AML-193 (cell line): ENCODE measurements at places on chromosomes 2 and 18.

DNA sequence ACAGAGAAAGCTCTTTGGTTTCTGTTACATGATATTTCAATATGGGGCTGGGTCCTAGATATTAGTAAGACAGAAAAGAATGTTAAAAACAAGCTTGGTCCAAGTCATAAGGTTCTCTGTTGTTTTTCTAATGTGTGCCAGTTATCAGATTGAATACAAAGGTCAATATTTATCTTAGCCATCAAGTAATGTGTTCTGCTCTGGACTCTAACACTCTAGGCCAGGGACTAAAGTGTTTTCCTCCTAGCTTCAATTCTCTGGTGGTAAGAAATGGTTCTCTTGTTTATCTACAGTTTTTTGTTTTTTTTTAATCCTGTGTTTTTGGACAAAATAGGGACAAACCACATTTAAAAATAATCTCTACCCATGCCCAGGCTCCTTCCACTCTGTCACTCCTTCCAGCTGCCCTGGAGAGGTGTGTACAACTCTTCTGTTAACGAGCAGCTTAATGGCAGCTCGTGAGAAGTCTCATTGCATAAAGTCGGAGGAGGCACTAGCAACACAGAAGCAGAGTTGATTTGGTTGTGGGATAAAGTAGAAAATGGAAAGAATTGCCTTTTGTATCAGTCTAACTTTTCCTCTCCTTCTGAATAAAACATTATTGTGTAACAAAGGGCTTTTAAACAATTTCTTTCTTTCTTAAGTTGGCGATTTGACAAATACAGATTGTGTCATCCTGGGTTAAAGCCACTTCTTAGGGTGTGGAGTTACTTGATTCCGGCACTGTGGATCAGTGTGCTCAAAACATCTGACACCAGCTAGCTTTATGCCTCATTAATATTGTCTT lies 8.0 kb upstream of the SESTD1 start:
- DNase-seq: no peak

- DNase-seq: no peak
Measured at GRCh38 chr2:99602476-99602875, 112.7 kb upstream of the REV1 start.

- DNase-seq: no peak
Measured at GRCh38 chr18:26488417-26489009, 59.8 kb downstream of the KCTD1 start.

GRCh38 chr2:54088191-54088634 lies 27.2 kb upstream of the ACYP2 start:
- no peak for DNase-seq

DNA sequence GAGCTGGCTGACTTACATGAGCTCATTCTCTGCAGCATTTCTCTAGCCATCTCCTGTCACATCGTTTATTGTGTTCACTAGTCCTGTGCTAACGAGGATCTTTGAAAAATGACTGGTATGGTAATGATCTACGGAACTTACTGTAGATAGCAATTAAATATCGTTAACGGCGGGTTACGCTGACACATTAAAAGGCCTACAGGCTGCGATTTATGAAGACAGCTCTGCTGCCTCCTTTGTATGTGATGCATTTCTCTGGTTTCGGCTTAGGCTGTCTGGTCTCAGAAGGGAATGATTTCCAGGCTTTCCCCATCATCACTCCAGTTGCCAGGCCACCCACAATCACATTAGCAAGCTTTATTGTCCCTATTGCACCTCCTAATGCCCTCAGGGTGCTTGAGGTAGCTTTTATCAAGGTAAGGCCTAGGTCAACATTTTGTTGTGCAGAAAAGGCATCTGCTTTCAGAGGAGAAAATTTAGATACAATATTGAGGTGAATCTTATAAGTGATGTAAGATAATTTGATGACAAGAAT lies 284.4 kb downstream of the SOX11 start:
- no peak for DNase-seq

DNA sequence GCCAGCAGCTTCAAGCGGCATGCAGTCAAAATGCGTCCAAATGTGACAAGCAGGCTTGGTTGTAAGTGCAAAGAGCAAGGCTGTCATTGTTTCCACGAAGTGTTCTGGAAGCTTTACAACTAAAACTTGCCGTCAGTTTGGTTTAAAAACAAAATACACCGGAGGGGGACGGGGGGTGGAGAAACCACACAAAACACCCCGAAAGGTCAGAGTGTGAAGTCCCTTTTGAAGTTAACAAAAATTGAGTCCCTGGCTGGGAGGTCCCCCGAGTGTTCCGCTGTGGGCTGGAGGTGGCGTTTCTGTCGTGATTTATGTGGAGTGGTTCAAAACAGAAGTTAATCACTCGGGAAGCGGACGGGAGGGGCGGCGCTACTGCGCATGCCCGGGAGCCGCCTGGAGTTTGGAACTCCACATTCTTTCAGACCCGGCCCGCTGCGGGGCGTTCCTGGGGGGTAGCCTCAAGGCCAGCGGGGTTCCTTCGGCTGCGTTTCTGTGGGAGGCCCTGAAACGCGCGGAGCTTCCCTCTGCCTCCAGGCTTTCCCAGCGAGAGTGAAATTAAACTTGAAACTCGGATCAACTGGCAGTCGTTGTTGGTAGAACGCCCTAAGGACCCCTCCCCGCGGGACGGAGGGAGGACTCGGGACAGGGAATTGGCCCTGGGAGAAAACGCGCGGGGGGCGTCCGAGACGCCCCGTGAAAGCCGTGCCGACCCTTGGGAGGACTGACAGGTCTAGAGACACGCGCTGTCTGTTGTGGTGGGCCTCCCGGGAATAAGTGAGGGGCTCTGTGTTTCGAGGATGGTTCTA lies 1.4 kb downstream of the TGIF1 start:
- peak; percentile 48 for DNase-seq

GRCh38 chr18:10139783-10140410 lies 226.1 kb downstream of the VAPA start:
- no peak for DNase-seq

DNA sequence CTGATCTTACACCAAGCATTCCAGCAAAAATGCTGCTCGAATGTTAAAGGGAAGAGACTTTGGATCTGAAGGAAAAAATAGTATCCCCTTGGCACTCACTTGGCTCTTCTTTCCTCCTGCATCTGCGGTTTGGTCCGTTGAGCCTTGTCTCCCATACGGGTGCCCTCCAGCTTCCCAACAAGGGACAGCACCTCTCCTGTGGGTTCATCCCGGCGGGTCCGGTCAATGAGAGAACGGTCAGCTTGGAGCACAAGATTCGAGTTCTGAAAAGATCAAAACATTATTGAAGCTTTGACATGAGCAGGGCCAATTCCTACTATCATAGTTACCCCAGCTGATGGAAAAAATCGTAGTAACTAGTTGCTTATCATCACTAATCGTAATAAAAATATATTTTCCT lies 740 bp downstream of the SNRNP200 start:
- DNase-seq: no peak

DNA sequence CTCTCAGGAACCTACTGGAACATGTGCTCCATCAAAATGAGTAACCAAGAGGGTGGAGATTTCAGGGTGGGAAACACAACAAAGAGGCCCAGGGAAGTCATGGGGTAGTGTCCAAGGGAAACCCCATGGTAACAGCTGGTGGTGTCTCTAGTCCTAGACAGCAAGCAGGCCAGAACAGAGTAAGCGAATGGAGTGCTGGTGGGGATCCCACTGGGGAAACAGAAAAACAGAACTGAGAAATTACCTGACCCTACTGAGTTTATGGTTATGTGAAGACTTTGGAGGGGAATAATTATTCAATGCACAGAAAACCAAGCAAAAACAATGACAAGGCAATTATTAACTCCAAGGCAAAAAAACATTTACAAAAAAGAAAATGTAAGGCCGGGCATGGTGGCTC lies 16.9 kb downstream of the ERCC3 start:
- no peak for DNase-seq

GRCh38 chr2:36088716-36089328 lies 266.8 kb upstream of the CRIM1 start:
- DNase-seq: no peak

DNA sequence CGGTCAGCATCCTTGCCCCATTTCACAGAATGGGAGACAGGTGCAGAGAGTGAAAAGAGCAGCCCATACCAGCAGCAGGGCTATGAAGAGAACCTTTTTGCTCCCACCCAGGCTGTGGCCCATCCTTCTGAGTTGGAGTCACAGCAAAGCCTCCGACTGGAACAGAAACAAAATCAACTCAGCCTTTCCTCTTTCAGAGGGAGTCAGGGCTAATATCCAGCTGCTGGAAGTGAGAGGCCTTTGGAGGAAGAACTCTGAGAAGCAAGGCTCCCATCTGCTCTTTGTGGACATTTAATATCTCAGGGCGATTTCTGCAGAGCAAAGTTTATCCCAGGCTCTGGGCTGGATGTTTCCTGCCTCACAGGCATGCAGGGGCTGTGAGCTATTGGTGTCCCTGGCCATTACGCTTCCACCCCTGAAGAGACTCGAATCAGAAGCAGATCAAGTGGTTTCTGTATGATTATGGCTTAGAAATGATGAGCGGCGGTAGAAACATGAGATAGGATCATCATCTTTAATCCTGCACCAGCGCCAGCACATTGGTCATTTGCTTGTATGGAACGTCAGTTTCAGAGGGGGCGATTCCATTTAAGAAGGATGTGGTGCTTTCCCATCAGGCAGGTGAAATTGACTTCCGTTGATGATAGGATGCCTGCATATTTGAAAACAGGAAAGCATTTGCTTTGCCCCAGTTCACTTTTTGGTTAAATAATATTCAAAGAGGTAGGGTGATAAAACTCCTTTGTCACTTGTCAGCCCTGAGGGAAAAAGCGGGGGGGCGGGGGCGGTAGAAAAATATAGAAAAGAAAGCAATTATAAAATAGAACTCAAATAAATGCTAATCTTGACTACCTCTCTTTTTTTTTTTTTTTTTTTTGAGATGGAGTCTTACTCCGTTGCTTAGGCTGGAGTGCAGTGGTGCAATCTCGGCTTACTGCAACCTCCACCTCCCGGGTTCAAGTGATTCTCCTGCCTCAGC lies 152.4 kb downstream of the LRRC30 start:
- no peak for DNase-seq

DNA sequence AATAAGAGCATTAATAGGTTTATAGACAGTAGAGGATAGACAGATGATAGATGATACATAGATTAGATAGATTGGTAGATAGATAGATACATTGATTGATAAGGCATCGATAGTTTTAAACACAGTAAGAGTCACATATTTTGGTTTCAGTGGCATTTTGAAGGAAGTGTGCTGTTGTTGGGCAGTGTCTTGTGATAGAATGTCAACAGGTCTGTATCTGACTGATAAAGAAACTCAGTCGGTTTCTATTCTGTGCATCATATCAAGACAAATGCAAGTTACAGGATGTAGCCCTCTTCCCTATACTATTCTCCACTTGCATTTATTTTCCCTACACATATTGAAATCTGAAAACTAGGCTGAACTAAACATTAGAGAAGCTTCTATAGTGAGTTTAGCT lies 1229.0 kb upstream of the ZEB2 start:
- no peak for DNase-seq

DNA sequence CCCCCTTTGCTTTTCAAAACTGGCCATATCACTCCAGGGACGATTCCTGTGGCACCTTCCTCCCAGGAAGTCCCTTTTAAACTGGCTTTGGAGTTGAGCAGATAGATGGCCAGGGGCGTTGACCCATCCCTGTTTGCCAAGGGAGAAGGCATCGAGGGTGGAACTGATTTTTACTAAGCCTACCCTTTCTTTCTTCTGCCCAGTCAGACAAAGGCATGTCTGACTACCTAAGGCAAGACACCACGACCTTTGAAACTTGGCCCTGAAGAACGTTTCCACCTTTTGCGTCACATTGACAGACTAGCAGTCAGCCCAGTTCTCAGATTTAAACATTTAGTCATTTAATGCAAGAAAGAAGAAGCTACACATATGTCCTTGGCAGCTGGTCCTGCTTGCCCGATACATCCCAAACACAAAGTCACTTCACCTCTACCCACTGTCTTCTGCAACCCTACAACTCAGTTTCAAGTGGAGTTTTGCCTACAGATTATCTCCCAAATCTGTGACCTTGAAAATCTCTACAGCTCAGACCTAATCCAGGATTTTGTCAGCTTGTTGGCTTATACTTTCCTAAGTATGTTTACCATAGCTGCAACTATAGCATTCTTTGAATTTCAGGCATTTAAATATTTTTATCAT lies 102.2 kb upstream of the IL1R2 start:
- no peak for DNase-seq

DNA sequence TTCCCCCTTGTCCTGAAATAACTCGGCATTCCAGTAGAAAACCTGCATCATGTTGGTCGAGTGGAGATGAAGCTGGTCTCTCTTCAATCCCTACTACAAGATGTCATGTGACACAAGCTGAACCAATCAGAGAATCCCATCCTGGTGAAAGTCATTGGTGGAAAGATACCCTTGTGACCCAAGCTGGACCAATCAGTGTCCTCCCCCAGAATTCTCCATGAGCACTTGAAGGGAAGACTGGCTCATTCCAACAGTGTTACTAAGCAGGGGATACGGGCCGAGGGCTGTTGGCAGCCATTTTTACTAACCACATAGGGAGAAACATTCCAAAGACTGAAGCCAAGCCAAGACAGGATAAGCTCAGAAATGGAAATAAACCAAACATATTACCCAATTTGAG lies 298.3 kb downstream of the ICOS start:
- DNase-seq: no peak

- no peak for DNase-seq
Measured at GRCh38 chr18:78526275-78526674, 453.3 kb upstream of the SALL3 start.
